Body of pancreas (tissue), 4 donors: ENCODE measurements at places on chromosomes 11 and 22. TPM values are rescaled to one million over a fixed set of nuclear protein-coding genes. Genes with fewer than 3 reads are reported as not detected.

The LRRC4C gene
- not detected for total RNA-seq

- no peak overlapping the region for H3K4me3 ChIP-seq
- no peaks in the 10 kb centered on the region for H3K36me3 ChIP-seq
- no peak overlapping the region for H3K27ac ChIP-seq
- peaks cover 11% of the 10 kb centered on the region for H3K4me1 ChIP-seq
- no peak for DNase-seq
Observed at GRCh38 chr22:20967697-20968211, 699 bp downstream of the AIFM3 start.

GRCh38 chr11:15985127-15985859, 371.1 kb downstream of the SOX6 start:
- DNase-seq, result no peak
- no peak overlapping the region for H3K4me3 ChIP-seq
- H3K36me3 ChIP-seq, result no peaks in the 10 kb centered on the region
- H3K4me1 ChIP-seq, result peaks cover 10% of the 10 kb centered on the region
- H3K27ac ChIP-seq, result no peak overlapping the region

- no peak for DNase-seq
- no peaks in the 10 kb centered on the region for H3K4me1 ChIP-seq
- H3K36me3 ChIP-seq, result no peaks in the 10 kb centered on the region
- H3K27me3 ChIP-seq, result no peaks in the 10 kb centered on the region
- no peak overlapping the region for H3K27ac ChIP-seq
Observed at GRCh38 chr22:47839595-47840227, 1077.3 kb downstream of the TBC1D22A start.

- no peak for DNase-seq
- no peak overlapping the region for H3K4me3 ChIP-seq
- H3K27me3 ChIP-seq, result no peaks in the 10 kb centered on the region
- H3K36me3 ChIP-seq, result no peaks in the 10 kb centered on the region
Observed at GRCh38 chr22:40210818-40211217, 33.1 kb downstream of the TNRC6B start.

The FBLN1 gene
- total RNA-seq, result 119 TPM

DNA sequence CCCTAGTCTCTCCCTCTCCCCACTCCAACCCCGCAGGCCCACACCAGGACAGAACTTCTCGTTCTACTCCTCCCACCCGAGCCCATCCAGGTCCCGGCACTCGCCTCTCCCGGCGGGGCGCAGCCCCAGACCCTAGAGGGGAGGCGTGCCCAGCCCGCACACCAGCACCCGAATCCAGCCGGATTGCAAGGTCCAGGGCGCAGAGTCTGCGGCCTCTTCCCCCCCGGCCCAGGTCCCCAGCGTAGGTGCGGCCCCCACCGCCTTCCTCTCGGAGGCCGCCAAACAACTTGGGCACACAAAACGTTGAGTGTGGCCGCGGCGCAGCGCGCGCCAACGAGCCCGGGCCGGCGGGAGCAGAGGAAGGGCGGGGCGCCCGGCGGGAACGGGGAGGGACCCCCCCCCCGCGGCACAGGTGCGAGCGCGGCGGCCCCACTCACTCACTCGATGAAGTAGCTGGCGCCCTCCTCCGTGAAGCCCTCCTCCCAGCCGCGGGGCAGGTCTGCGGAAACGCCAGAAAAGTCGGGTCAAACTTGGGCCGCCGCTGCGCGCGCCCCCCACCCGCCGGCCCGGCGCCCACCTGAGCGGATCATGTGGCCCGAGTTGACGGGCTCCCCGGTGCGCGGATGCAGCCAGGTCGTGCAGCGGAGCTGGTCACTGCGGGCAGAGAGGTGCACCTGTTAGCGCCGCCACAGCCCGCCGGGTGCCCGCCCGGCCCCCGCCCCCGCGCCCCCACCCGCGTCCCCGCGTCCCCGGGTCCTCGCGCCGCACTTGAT, 480 bp downstream of the PLEKHA7 start:
- peak; percentile 75 for DNase-seq
- H3K27me3 ChIP-seq, result no peaks in the 10 kb centered on the region
- H3K4me1 ChIP-seq, result peaks cover 32% of the 10 kb centered on the region
- peak overlapping the region; percentile 84 for H3K27ac ChIP-seq
- H3K36me3 ChIP-seq, result no peaks in the 10 kb centered on the region
- peak overlapping the region; percentile 97 for H3K4me3 ChIP-seq

DNA sequence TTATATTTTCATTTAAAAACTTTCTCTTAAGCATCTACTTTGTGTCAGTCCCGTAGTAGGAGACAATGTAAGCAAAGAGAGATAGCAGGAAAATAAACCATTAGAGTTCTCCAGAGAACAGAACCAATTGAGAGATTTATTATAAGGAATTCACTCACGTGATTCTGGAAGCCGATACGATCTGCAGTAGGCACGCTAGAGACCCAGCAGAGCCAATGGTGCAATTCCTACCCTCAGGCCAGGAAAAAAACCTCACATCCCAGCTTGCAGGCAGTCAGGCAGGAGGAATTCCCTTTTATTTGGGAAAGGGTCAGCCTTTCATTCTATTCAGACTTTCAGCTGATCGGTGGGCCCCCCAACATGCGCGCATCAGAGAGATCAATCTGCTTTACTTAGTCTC, 7.3 kb upstream of the PLEKHA7 start:
- no peaks in the 10 kb centered on the region for H3K27me3 ChIP-seq
- H3K36me3 ChIP-seq, result no peaks in the 10 kb centered on the region
- no peak overlapping the region for H3K4me3 ChIP-seq
- H3K27ac ChIP-seq, result no peak overlapping the region
- no peak for DNase-seq

The HRAS gene
- total RNA-seq, result 13.0 TPM

- H3K4me3 ChIP-seq, result no peak overlapping the region
- no peak overlapping the region for H3K27ac ChIP-seq
- DNase-seq, result no peak
- H3K4me1 ChIP-seq, result no peaks in the 10 kb centered on the region
- H3K27me3 ChIP-seq, result no peaks in the 10 kb centered on the region
Observed at GRCh38 chr11:113048820-113049768, 87.9 kb downstream of the NCAM1 start.

- H3K27me3 ChIP-seq, result no peaks in the 10 kb centered on the region
- H3K4me1 ChIP-seq, result no peaks in the 10 kb centered on the region
- H3K36me3 ChIP-seq, result no peaks in the 10 kb centered on the region
- H3K27ac ChIP-seq, result no peak overlapping the region
- peak; percentile 34 for DNase-seq
- no peak overlapping the region for H3K4me3 ChIP-seq
Observed at GRCh38 chr22:48153726-48154125, 1391.3 kb downstream of the TBC1D22A start.

The PVALB gene
- total RNA-seq, result not detected

The TMEM191C gene
- 0.33 TPM for total RNA-seq

DNA sequence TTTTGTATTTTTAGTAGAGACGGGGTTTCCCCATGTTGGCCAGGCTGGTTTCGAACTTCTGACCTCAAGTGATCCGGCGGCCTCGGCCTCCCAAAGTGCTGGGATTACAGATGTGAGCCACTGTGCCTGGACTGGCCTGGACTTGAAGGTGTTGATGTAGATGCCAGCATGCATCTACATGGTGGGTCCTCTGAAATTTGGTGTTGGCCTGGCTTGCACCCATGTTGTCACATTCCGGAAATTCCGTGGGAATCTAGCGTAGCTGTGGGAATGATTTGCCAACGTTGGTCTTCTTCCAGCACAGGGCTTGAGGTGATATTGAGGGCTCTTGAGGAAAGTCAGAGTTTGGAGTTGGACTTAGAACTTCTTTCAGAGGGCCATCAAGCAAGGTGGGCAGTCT, 6.5 kb downstream of the PACS1 start:
- H3K27ac ChIP-seq, result no peak overlapping the region
- H3K4me3 ChIP-seq, result no peak overlapping the region
- H3K36me3 ChIP-seq, result no peaks in the 10 kb centered on the region
- H3K27me3 ChIP-seq, result no peaks in the 10 kb centered on the region
- no peak for DNase-seq

- H3K27ac ChIP-seq, result no peak overlapping the region
- DNase-seq, result no peak
- no peaks in the 10 kb centered on the region for H3K27me3 ChIP-seq
Observed at GRCh38 chr11:19091366-19091765, 25.6 kb upstream of the ZDHHC13 start.

The MOV10L1 gene
- total RNA-seq, result 0.52 TPM

The SELENOO gene
- total RNA-seq, result 23.6 TPM

DNA sequence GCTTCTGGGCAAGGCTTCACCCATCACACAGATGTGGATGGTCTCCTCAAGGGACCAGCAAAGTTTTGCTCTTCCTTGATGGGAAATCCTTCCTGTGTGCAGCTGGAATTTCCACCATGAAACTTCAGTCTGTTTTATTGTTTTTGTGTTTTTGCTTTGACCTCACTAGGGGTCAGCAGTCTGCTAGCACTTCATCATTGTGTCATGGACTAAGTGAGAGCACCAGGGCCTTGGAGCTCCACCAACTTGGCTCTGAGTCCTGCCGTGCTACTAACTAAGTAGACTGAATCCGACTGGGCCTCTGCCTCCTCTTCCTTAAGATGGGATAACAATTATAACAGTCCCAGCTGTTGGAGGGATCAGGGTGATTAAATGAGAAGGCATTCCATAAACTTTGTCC, 305.8 kb upstream of the NCAM1 start:
- H3K27me3 ChIP-seq, result no peaks in the 10 kb centered on the region
- peak; percentile 23 for DNase-seq

The C11orf86 gene
- total RNA-seq, result not detected

- no peak for DNase-seq
- H3K4me1 ChIP-seq, result no peaks in the 10 kb centered on the region
- H3K27ac ChIP-seq, result no peak overlapping the region
- no peaks in the 10 kb centered on the region for H3K27me3 ChIP-seq
- H3K4me3 ChIP-seq, result no peak overlapping the region
- no peaks in the 10 kb centered on the region for H3K36me3 ChIP-seq
Observed at GRCh38 chr11:8577791-8578581, 16.0 kb downstream of the STK33 start.

DNA sequence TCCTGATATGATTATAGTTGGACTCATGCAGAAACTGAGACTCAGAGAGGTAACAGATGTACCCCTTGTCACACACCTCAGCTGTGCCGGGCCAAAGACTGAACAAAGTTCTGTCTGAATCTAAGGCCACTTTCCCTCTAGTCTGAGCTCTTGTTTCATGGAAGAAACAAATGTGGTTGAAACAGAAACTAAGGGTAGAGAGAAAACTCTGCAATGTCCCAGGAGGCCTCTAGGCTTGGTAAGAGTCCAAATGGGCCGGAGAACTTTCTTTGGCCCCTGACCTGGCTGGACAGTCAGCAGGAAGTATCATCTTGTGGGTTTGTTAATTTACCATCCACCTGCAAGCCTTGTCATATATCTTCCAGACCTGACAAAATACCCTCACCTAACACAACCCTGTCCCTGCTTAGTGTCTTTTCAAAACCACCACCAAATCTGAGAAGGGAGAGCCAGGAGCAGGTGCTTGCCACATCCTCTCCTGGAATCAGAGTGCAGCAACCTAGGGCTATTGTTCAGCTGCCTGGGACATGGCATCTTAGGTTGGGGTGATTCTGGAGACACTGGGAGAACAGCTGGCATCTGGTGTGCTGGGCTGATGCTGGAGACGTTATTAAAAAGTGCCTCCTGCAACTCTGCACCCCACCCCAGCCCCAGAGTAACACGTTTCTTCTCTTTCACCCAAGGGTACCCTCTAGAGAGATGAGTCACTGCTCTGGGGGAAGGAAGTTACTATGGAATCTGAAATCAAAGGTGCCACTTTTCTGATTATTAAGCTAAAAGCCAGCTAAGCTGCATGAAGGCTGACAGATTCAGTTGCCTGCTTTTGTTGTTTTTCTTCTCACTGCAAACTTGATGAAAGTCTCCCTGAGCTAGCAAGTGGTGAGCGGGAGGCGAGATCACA, 126.3 kb upstream of the TIMP3 start:
- no peaks in the 10 kb centered on the region for H3K4me1 ChIP-seq
- H3K4me3 ChIP-seq, result no peak overlapping the region
- no peak for DNase-seq

GRCh38 chr11:60781286-60781980, 3.7 kb upstream of the MS4A10 start:
- no peaks in the 10 kb centered on the region for H3K36me3 ChIP-seq
- H3K4me1 ChIP-seq, result no peaks in the 10 kb centered on the region
- H3K27me3 ChIP-seq, result no peaks in the 10 kb centered on the region
- DNase-seq, result no peak
- no peak overlapping the region for H3K27ac ChIP-seq
- H3K4me3 ChIP-seq, result no peak overlapping the region

The CBX7 gene
- 41.2 TPM for total RNA-seq

The PLA2G3 gene
- not detected for total RNA-seq

DNA sequence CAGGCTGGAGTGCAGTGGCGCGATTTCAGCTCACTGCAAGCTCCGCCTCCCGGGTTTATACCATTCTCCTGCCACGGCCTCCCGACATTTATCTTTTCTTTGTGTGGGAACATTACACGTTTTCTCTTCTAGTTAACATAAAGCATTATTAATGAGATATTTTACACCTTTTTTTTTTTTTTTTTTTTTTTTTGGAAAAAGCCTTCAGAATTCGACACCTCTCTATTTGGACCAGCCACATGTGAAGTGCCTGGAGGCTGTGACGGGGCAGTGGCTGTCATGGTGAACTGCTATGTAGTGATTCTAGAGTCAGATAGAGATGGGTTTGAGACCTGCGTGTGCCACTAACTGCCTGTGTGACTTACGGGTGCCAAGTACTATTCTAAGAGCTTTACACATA, 64.3 kb downstream of the SMIM38 start:
- peaks cover 9% of the 10 kb centered on the region for H3K4me1 ChIP-seq
- no peak for DNase-seq
- H3K36me3 ChIP-seq, result no peaks in the 10 kb centered on the region
- H3K27ac ChIP-seq, result peak overlapping the region; percentile 72
- no peak overlapping the region for H3K4me3 ChIP-seq
- no peaks in the 10 kb centered on the region for H3K27me3 ChIP-seq

- H3K36me3 ChIP-seq, result no peaks in the 10 kb centered on the region
- DNase-seq, result no peak
- H3K27ac ChIP-seq, result peak overlapping the region; percentile 48
- H3K4me1 ChIP-seq, result peaks cover 29% of the 10 kb centered on the region
Observed at GRCh38 chr11:22681281-22681812, 14.9 kb downstream of the GAS2 start.
